HL-60 (cell line): ENCODE measurements at places on chromosomes 12 and 14.
A peak's percentile ranks its signal among the peaks of the same experiment; 100 is the strongest.

DNA sequence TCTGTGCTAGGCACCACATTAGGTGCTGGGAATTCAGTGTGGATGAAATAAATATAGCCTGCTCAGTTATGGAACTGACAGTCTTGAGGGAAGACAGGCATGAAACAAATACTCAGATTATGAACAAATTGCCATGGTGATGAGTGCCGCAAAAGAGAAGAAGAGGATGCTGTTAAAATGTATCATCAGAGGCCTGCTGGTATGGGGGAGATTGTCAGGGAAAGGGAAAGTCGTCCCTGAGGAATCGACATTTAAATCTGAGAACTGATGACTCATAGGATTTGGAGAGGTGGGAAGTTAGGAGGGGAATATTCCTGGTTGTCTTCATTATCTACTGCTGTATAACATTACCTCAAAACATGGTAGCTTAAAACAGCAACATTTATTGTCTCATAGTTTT, 42.0 kb downstream of the PPP1R36 start:
- DNase-seq, result no peak

DNA sequence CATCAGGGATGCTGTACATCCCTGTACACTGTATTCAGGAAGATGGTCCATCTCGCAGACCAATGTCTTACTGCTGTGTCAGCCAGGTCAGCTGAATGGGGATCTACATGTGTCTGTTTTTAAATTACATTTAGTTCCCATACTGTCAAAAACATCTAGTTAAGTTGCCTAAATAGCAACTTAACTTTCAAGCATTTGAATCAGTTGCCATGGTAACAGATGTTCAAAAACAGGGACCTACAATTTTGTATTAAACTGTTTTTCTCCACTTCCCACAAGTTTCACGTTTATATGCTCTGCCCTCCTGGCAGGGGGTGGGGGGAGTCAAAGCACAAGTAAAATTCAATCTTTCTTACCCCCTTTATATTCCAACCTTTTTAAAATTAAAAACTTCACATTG, 38.3 kb downstream of the C12orf42 start:
- no peak for DNase-seq

- DNase-seq, result no peak
Observed at GRCh38 chr12:104486363-104486750, 29.6 kb downstream of the CHST11 start.

DNA sequence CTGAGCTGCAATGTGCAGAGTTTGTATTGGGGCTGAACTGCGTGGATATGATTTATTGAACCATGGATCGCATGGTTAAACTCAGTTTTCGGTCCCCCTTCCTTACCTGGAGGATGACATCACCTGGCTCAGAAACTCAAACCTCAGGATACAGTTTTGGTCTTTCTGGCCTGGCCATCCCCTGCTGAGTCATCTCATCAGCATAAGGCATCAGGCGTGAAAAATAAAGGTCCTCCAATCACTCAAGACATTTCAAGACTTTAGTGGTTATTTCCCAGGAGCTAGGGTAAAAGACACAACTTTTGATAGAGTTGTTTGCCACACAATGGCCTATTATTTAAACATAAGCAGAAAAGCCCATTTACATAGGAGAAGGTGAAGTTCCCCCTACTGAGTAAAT, 631.1 kb upstream of the TMEM132C start:
- DNase-seq, result no peak

DNA sequence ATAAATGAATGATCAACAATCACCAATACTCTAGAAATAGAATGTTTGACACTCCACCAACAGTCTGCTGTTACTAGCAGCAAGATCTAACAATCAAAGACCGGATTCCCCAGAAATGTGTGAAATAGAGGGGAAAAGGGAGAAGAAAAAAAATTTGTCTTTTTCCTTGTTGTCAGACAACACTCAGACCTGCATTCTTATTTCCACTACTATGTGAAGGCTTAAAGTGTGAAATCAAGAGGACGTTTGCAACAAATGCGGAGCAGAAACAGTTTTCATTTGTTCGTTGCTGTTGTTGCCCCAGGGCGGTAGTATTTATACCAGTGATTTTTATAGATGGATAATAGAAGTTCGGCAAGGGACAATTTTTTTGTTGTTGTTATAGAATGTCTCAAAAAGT, 9.2 kb downstream of the NKX2-1 start:
- DNase-seq, result no peak

DNA sequence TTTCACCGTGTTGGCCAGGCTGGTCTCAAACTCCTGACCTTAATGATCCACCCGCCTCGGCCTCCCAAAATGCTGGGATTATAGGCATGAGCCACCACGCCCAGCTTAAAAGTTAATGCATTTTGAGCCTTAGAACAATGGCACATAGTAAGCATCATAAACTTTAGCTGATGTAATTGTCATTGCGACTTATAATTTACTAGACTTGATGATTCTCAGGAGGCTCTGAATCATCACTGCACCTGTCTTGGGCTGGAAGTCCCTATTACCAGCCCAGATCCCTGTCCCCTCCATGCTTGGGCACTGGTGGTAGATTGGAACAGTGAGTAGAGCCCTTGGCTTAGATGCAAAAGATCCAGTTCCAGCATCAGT, 26.1 kb downstream of the KMT5A start:
- DNase-seq, result no peak

GRCh38 chr14:76808990-76809389, 3.7 kb downstream of the ANGEL1 start:
- DNase-seq, result no peak

DNA sequence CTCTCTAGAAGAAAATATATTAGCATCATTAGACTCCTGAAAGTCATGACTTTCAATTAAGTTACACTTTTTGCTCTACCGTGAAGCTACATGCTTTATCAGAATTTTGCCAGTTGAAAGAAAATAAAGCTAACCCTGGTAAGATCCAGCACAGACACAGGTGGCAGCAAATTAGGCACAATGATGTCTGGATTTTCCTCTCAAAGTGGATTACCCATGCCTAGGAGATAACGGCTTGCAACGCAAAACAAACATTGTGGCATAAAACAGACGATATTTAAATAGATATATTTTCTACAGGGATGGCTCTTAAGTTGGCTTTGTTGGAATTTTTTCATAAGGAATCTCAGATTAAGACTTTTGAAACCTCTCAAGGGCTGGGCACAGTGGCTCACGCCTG, 33.4 kb downstream of the BCAT1 start:
- no peak for DNase-seq

- no peak for DNase-seq
Observed at GRCh38 chr14:99389174-99389826, 91.4 kb downstream of the SETD3 start.

DNA sequence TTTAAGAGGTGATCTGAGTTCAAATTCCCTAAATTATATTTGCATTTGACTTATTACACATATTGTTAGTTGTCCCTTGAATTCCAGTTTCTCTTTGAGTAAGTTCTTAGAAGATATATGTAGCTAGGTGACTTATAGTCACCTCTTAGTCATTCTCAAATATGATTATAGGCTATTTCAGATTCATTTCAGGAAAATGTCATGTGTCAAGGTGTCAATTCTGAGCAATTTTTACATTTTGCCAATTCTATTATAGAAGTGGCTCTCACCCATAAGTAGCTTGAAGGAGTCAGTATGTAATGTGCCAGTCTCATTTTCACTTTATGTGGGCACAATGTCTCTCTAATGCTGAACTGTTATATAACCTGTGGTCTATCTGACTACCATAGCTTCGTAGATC, 623.4 kb downstream of the DIO2 start:
- DNase-seq, result no peak

DNA sequence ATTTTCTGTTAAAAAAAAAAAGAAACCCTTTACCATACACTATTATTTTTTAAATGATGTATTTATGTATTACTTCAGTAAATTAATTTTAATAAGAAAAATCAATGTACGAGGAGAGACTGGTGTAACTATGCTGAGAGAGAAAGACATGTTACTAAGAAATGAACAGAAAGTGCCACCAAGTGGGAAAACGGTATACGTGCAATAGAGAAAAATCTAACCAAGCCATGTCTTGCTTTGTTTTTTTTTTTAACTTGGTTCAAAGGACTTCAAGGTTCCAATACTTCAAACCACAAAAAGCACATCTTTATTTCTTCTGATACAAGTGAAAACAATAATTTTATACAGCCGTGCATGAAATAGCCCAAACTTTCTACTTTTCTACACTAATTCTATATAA, 22.9 kb downstream of the NDUFA12 start:
- no peak for DNase-seq

- DNase-seq, result no peak
Observed at GRCh38 chr12:59803735-59804134, 207.9 kb downstream of the SLC16A7 start.

- DNase-seq, result no peak
Observed at GRCh38 chr12:106566771-106567170, 16.0 kb upstream of the RFX4 start.

DNA sequence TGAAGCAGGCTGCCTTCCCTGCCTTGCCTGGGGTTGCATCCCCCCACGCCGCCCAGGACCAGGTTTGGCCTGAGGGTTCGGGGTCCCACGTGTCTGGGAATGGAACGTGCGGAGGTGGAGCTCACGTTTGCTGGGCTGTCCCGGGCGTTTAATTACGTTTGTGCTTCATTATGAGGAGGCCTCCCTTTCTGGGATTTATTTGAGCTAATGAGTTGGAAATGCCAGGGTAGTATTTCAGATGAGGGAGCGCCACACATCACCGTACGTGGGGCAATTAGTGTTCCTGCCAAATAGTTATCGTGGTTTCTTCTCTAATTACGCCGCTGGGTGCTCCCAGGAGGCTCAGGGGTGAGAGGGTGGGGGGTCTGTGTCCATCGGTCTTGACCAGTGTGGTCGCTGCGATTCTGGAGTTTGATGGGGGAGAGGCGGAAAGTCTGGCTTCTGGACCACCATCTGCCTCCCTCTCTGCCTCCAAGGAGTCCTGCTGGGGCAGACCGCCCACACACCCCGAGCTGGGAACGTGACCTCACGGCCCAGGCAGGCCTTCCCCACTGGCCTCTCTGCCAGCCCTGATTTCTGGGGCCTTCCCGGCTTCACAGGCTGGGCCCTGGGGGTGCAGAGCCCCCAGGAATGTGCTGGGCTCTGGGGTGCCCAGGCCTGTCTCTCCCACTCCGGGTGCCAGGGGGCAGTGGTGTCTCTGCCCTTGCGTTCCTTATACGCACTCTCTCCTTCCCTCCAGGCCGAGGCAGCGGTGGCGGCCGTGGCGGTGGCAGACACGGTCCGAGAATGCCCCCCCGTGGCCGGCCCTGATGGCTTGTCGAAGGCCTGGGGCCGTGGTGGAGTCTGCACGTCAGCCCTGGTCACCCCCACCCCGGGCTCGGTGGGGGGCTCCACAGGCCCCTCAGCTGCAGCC, 18.9 kb downstream of the KIF26A start:
- no peak for DNase-seq

DNA sequence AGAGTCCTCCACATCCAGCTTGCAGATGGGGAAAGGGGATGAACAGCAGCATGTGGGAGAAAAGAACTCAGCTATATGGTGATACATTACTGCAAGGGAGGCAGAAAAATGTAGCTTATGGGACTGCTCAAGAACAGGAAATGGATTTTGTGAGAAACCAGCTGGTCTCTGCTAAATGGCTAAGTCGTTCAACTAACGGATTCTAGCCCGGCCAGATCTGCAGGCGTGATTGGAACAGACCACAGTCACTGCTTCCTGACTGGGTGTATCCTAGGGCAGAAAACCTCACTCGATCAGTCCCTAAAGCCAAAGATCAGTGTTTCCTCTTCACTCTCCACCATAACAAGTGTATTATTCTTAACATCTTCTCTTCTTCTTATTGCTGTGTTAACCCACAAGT, 8.1 kb upstream of the PTGDR start:
- no peak for DNase-seq

DNA sequence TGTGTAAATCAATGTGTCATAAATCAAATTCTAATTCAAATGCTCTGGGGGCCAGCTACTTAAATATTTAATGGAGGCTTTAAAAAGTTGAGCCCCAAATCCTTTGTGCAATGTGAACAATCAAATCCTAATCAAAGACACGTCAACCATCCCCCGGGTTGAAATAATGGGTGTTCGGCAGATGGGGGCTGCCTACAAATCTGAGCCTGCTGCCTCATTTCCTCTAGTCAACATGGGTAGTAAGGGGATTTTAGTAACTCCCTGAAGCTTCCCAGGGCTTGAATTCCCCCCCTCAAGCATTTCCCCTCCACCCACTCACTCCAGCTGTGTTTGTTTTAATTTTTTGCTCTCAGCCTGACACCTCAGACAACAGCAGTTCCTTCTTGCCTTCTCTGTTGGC, 37.8 kb downstream of the SRRM4 start:
- no peak for DNase-seq

DNA sequence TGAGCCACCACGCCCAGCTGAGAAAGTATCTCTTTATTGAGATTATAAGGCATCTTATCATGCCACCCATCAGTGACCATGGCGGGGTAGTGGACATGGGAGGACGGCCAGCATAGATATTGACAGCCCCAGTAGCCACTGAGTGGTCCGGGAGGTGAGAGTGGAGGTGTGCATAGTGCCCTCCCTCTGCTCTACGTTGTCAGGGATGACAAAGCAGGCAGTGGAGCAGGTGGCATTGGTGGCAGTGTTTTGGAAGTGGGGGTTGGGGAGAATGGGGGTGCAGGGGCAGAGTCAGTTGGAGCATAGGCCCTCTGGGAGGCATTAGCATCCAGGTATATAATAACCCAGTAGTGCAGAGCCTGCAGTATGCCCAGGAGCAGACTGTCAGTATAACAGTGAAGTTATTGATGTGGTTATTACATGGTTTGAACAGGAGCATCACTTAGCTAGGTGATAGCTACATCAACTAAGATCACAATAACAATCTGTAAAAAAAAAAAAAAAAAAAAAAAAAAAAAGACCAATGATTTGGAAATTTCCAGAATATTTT, 41.1 kb downstream of the GNG2 start:
- DNase-seq, result no peak

- no peak for DNase-seq
Observed at GRCh38 chr12:23659131-23659530, 290.3 kb downstream of the SOX5 start.

DNA sequence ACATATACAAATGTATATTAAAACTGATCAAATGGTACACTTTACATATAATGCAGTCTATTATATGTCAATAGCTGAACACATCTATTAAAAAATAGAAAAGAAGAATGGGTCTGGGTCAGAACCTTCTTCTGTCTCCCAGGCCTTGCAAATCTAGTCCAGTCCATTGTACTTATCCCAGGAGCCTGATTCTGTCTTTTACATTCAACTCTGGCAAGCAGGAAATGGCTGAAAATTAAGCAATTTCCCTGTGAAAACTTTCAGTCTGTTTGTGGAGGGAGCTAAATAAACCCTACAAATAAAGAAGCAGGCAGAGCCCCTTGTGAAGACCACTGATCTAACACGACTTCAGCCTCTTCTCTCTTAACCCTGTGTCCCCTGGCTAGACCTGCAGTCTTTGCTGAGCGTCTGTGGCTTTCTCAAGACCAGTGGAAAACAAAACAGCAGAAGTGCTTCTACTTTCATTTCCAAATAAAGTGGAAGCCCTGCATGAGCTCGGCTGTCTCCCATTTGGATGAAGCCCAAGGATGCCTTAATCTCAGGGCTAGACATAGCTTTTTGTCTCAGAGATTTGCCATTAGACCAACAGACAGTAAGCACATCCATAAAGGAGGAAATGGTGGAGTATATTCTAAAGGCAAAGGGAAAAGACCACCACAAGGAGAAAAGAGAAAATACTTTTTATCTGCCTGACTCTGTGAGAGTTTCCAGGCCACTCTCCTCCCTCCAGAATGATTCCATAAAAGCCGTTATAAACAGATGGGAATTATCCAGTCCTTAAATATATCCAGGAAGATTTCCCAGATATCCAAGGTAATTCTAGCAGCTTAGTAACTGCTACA, 48.2 kb downstream of the CRACR2A start:
- DNase-seq, result peak; percentile 23
